ENCODE measurements at places on chromosomes 3 and 15. TPM values are rescaled to one million over a fixed set of nuclear protein-coding genes. Genes with fewer than 3 reads are reported as not detected.

DNA sequence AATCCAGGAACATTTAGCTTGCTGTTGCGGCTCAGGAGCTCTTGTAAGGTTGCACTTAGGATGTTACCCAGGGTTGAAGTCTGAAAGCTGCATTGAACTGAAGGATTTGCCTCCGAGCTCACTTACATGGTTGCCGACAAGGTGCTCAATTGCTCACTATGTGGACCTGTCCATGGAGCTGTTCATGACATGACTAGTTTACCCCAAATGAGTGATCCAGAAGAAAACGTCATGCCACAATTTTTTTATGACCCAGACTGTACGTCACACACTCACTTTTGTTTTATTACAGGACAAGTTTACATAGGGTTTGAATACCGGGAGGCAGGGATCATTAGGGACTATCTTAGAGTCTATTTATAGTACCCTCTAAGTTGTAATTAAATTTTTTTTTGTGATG, 21.0 kb upstream of the CLDN11 start:
- no peak overlapping the region for H3K27ac ChIP-seq
- DNase-seq: no peak
- no peak overlapping the region for H3K4me3 ChIP-seq
- no peaks in the 10 kb centered on the region for H3K4me1 ChIP-seq
- H3K27me3 ChIP-seq: no peaks in the 10 kb centered on the region
- H3K36me3 ChIP-seq: peaks cover 30% of the 10 kb centered on the region

ARL8B gene
- 33.9 TPM for total RNA-seq

C3orf85 gene
- total RNA-seq: not detected

DNA sequence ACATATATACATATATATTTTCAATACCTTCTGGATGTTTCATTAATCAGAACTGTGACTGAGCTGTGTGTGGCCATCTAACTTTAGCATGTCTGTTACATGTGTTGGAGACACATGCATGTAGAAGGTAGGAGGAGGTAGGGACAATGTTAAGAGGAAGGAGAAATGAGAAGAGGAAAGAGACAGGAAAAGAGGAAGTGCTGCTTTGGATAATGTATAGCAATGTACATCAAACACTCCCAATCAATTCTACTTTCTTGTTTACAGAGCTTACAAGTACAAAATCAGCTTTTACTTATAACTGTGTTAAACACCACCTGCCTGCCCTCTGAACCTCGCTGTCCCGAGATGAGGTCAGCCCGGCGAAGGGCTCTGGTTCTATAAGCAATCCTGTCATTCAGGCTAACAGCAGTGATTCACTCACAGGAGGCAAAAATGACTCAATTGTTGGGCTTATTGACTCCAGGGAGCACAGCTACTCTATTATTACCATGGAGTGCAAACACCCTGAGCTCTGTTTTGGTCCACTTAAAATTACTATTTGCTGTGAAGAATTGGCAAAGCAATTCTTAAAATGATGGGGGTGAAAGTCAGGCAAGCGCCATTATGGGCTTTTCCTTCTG, 188.9 kb downstream of the MEIS2 start:
- H3K27me3 ChIP-seq: no peaks in the 10 kb centered on the region
- no peak overlapping the region for H3K4me3 ChIP-seq
- no peaks in the 10 kb centered on the region for H3K36me3 ChIP-seq
- H3K27ac ChIP-seq: no peak overlapping the region
- no peak for DNase-seq

DNA sequence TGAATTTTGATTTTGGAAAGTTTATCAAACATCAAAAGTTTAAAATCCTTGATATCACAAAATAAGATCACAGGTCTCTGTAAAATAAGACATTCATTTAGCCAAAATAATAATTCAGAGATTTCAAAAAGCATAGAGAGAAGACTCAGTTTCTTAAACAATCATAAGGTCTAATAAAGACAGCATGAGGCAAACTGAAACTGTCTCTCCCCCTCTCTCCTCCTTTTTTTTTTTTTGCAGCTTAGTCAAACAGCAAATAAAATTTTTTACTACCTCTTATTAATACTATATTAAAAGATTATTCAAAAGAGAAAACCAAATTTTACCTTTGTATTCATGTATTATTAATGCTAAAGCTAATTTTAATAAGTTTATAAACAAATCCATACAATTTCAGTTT, 57.4 kb downstream of the OSTN start:
- no peaks in the 10 kb centered on the region for H3K36me3 ChIP-seq
- no peak overlapping the region for H3K4me3 ChIP-seq
- no peaks in the 10 kb centered on the region for H3K27me3 ChIP-seq
- no peak overlapping the region for H3K27ac ChIP-seq
- H3K4me1 ChIP-seq: no peaks in the 10 kb centered on the region

DNA sequence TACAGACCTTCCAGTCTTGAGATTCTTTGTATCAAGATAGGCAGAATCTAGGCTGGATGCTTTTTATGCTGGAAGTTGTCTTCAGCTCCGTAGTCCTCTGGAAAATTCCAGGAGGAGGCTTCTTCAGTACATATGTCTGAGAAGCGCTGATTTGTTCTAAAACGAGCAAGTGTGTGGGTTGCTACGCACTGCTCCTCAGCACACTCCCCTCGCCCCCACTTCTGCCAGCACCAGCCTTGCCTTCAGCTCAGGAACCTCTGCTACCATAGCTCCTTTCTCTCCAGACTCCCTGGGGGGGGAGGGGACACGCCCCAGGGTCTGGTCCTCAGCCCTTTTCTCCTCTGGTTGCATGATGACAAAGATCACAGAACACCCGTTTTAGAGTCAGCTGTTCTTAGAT, 75.5 kb upstream of the TRA2B start:
- H3K36me3 ChIP-seq: no peaks in the 10 kb centered on the region
- H3K27ac ChIP-seq: no peak overlapping the region
- H3K27me3 ChIP-seq: no peaks in the 10 kb centered on the region
- H3K4me3 ChIP-seq: no peak overlapping the region

GRCh38 chr3:58231666-58232065, 5.9 kb upstream of the ABHD6 start:
- no peaks in the 10 kb centered on the region for H3K4me1 ChIP-seq
- no peak for DNase-seq
- no peak overlapping the region for H3K4me3 ChIP-seq
- H3K36me3 ChIP-seq: no peaks in the 10 kb centered on the region
- H3K27ac ChIP-seq: no peak overlapping the region
- peaks cover 9% of the 10 kb centered on the region for H3K27me3 ChIP-seq

DNA sequence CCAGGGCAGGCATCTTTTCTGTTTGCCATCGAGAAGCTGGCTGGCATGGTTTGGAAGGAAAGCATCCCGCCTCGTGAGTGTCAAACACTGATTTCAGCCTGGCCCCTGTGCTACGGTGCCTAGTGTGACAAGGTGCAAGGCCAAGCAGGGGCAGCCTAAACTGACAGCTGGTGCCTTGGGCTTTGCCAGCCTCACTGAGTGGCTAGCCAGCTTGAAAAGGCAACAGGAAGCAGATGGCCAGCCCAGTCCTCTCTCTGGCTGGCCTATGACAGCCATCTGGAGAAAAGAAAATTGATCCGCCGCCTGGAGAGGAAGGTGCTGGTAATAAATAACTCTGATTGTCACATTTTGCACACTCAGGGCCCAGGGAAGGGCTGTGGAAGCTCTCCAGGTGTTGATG, 52.2 kb downstream of the C3orf85 start:
- no peak for DNase-seq
- H3K27me3 ChIP-seq: no peaks in the 10 kb centered on the region
- no peaks in the 10 kb centered on the region for H3K36me3 ChIP-seq
- H3K27ac ChIP-seq: no peak overlapping the region

NR2F2 gene
- 9.8 TPM for total RNA-seq

DNA sequence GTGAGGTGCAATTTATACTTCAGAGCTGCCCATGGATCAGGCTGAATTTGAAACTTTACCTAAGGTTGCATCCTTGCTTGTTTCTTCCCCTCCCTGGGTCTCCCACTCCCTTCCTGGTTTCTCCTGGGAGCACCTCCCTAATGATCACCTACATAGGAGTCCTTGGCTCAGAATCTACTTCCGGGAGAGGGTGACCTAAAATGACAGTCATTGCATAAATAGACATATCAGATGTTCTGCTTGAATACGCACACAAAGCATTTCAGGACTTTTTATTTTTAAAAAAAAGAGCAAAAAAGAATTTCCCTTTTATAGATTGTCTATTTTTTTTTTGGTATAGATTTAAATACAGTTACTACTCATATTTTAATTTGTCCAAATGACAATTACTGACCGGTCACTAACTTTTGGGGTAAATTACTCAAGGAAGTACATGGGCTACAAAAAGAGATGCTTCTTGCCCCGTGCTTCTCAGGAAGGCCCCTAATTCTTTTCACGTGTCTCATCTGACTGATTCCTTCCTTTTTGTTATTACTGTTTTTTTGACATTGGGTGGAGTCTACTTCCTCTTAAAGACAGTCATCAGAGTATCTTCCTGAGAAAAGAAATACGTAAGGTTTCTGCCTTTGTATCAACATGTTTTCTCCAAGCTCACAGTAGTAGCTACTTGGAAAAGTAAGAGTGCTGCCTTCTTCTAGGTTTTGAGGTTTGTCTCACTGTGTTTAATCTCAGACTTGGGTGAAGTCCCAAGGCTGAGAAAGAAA, 4.9 kb upstream of the MYZAP start:
- no peak for DNase-seq
- peaks cover 4% of the 10 kb centered on the region for H3K4me1 ChIP-seq

DNA sequence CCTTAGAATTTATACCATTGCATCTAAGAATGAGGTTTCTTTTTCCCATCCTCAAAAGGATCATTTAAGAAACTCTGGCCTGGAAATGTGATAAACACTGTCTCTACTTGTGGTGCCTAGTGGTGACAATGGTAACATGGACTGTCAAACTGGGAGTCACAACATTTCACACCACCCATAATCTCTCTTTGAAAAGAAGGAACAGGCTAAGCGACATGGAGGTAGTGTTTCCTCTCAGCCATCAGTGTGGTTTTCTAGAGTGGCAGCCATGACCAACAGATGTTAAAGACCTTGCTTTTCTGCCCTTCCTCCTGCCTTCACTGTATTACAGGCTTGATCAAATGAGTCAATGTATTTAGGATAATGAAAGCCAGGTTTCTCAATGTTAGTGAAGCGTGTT, 283.1 kb upstream of the STAC start:
- no peak overlapping the region for H3K4me3 ChIP-seq
- H3K27ac ChIP-seq: no peak overlapping the region
- H3K4me1 ChIP-seq: no peaks in the 10 kb centered on the region
- H3K27me3 ChIP-seq: no peaks in the 10 kb centered on the region
- no peak for DNase-seq

- no peak overlapping the region for H3K27ac ChIP-seq
- DNase-seq: peak; percentile 37
- no peak overlapping the region for H3K4me3 ChIP-seq
- H3K4me1 ChIP-seq: peaks cover 13% of the 10 kb centered on the region
- H3K27me3 ChIP-seq: no peaks in the 10 kb centered on the region
Measured at GRCh38 chr3:128775906-128776542, 50.0 kb downstream of the RAB7A start.

DNA sequence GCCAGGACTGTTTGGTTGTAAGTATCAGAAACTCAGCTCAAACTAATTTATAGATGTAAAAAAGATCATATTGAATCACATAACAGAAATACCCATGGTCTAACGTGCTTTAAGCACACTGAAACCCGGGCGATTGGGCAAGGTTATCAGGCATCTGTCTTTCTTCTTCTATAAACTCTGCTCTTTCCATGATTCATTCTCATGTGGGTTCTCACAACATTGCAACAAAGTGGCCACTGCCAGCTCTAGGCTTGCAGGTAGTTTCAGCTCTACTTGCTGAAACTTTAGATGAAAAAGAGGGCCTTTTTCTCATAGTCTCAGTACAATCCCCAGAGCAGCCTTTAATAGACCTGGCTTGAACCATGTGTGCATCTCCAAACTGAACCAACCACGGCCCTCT, 456.1 kb downstream of the MFSD1 start:
- H3K4me3 ChIP-seq: no peak overlapping the region
- H3K4me1 ChIP-seq: no peaks in the 10 kb centered on the region
- DNase-seq: no peak
- H3K27ac ChIP-seq: no peak overlapping the region
- H3K36me3 ChIP-seq: no peaks in the 10 kb centered on the region
- no peaks in the 10 kb centered on the region for H3K27me3 ChIP-seq

DNA sequence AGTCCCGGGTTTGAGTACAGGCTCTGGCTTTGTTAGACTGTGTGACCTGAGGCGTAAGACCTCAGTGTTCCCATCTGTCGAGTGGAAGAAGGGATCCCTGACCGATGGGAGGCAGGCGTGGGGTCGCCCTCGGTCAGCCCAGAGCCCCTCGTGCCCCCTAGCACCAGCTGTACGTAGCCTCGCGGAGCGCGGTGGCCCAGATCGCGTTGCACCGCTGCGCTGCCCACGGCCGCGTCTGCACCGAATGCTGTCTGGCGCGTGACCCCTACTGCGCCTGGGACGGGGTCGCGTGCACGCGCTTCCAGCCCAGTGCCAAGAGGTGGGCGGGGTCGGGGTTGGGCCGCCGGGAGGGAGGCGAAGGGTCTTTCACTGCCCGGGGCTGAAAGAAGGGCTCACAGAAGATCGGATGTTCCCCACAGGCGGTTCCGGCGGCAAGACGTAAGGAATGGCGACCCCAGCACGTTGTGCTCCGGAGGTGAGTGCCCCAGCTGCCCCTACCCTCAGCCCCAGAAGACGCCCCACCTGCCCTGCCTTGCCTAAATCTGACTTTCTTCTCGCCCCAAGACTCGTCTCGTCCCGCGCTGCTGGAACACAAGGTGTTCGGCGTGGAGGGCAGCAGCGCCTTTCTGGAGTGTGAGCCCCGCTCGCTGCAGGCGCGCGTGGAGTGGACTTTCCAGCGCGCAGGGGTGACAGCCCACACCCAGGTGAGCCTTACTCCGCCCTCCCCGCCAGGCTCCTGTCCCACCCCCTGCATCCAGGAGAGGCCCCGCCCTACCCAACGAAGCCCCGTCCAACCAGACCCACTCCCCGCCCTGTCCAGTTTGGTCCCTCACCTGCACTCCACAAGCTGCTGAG, 3.5 kb upstream of the LSMEM2 start:
- no peak overlapping the region for H3K4me3 ChIP-seq
- no peaks in the 10 kb centered on the region for H3K36me3 ChIP-seq
- H3K27ac ChIP-seq: no peak overlapping the region

DNA sequence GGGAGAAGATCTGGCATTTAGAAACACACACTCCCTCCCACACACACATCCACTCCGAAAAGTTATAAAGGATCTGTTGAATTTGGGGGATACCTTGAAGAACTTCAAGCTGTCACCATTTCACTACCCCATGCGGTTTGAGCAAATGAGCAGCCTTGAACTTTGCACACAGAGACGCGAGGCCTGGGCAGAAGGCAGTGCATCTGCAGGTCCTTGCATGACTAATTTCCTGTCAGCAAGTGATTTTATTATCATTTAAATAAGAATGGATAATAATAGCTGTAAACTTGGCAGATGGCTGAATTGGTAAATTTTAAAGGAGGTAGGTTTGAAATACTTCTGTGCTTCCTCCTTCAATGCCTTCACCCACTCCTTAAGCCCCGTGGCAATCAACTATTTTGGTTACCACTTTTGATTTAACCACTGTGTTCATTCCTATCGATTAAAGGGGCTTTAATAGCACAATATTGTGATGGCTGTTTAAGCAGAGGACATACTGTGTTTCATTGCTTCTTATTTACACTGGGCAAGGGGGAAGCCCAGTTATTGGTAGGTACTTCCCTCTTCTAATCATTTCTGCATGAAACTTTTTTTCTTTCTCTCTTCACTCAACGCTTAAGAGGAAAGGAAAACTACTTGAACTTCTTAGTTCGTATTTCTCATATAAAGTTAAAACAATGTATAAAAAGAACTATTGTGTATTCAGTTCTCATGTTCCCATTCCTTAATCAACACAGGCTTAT, 108.1 kb downstream of the ROBO2 start:
- no peak for DNase-seq
- no peaks in the 10 kb centered on the region for H3K27me3 ChIP-seq
- no peak overlapping the region for H3K27ac ChIP-seq
- H3K4me1 ChIP-seq: no peaks in the 10 kb centered on the region
- no peaks in the 10 kb centered on the region for H3K36me3 ChIP-seq

Data from SJSA1 (cell line).